ENCODE measurements at places on chromosomes 16 and 17.

GRCh38 chr16:84540194-84540593 is 35.7 kb upstream of the MEAK7 start:
- DNase-seq: no peak

GRCh38 chr16:4693956-4694641 is 737 bp downstream of the NUDT16L1 start:
- DNase-seq: no peak

- no peak for DNase-seq
Measured at GRCh38 chr17:28961391-28961790, 10.1 kb upstream of the PHF12 start.

- DNase-seq: peak; percentile 80
Measured at GRCh38 chr16:65121870-65122723, at the start of gene CDH11. CDH11 (minus strand) TSS chr16:65122063; CDS start chr16:65004869, 117,194 bp downstream.

GRCh38 chr16:30494709-30495108 is 22.2 kb downstream of the ITGAL start:
- no peak for DNase-seq

DNA sequence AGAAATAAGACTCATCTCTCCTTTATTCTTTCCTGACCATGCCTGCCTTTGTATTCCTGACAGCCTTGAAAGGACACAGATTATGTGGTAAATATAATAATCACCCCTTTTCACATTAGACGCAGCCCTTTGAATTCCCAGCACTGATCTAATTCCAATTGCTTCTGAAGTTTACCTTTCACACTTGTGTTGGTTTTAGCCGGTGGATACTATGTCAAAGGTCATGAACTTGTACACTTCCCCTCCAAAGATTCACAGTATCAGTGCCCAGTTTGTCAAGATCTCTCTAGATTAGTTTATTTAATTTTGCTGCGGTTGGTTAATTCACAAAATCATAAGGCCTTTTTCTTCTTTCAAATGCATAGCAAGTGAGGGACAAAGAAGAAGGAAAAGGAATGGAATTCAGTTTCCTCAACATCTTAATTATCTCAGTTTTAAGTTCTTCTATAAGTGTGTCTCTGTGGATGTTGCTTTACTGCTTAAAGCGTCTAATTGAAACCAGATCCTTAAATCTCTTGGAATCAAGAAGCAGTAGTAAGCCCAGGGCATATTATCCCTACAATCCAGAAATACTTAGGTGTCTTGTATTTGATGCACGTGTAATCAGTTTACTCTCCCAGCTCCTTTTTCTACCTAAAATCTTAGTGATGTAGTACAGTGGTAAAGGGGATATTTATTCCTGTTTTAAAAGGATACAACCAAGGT is 174.3 kb upstream of the TBX2 start:
- DNase-seq: no peak

DNA sequence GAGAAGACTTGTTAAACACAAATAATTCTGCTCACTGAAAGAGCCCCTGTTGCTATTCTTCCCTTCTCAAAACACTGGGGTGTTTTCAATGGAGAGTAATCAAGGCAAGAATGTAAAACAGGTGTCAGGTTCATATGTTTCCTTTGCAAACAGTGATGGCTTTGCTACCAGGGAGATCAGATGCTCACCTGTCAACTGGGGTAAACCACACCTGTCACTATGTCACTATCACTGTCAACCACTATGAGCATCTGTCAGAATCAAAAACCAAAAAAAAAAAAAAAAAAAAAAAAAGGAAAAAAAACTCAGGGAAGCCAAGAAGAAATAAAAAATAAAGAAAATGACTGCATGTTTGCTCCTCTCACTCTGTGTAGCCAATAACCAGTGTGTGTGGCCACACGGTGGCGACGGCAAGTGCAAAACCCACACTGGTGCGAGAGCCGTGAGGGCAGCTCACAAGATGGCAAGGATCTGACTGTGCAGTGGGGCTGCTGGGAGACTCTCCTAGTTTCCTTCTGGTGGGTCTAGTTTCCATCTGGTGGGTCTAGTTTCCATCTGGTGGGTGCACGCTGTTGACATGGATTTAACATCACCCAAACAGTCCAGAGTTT is 22.7 kb downstream of the USP22 start:
- no peak for DNase-seq

GRCh38 chr17:68981288-68981687 is 26.1 kb upstream of the ABCA8 start:
- DNase-seq: peak; percentile 42

DNA sequence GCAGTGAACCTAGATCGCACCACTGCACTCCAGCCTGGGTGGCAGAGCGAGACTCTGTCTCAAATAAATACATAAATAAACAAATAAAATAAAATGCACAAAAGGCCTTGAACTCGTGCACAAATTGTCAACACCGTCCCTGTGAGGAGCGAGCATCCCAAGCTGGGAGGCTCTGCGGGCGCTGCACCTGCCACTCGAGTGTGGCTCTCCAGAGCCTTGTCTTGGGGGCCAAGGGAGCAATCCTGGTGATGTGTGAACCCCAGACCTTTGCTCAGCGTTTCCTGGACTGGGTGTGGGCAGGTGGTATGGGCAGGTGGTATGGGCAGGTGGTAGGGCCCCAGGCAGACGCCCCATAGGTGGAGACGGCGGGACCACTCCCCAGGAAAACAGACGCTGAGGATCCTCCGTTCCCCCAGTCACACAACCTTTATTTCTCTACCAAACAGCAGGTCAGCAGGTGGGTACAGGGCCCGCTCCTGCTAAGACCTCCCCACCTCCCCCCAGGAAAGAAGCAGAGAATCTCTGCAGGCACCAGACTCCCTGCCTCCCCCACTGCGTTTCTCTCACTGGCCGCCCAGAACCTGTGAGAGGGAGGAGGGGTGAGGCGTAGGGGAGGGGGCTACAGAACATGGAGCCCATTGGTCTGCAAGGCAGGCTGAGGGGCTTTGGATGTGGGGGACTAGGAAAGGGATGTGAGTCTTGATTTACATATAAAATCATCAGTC is 7.4 kb upstream of the P2RX1 start:
- no peak for DNase-seq

- DNase-seq: no peak
Measured at GRCh38 chr17:29145289-29146073, 34.7 kb downstream of the MYO18A start.

DNA sequence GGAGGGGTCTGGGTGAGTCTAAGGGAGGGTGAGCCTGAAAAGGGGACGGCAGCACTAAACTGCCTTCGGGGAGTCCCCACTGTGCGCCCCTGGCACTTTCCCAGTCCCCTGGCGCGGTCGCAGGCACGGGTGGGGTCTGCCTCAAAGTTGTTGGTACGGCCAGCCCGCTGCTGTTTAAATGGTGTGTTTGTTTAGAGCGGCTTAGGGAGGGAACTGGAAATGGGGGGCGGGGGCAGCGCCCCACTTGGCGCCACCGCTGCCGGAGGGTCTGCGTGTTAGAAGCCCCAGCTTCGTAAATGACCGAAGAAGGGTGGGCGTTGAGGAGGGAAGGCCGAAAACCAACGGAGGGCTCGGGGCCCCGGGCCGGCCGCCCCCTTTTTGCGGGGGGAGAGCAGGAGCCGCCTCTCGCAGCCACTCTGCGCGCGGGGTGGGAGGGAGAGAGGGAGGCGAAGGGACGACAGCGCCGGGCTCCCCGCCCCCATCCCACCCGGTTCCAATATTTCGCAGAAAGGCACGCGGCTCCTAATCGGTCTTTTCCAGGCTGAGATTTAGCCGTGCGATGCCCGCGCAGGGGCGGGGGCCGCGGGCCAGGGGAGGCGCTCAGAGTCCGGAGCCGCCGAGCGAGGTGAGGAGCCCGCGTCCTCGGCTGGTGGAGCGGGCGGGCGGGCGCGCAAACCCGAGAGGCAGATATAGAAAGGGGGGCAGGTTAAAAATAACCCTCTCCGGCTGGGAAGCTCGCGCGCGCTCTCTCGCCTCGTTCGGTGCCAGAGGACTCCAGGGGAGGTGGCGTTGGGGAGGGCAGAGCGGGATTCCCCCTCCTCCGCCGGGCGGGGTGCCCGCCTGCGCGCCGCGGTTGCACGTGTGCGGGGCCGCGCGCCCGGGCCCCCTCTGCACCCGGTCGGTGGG is 54.9 kb downstream of the SREBF1 start:
- no peak for DNase-seq

DNA sequence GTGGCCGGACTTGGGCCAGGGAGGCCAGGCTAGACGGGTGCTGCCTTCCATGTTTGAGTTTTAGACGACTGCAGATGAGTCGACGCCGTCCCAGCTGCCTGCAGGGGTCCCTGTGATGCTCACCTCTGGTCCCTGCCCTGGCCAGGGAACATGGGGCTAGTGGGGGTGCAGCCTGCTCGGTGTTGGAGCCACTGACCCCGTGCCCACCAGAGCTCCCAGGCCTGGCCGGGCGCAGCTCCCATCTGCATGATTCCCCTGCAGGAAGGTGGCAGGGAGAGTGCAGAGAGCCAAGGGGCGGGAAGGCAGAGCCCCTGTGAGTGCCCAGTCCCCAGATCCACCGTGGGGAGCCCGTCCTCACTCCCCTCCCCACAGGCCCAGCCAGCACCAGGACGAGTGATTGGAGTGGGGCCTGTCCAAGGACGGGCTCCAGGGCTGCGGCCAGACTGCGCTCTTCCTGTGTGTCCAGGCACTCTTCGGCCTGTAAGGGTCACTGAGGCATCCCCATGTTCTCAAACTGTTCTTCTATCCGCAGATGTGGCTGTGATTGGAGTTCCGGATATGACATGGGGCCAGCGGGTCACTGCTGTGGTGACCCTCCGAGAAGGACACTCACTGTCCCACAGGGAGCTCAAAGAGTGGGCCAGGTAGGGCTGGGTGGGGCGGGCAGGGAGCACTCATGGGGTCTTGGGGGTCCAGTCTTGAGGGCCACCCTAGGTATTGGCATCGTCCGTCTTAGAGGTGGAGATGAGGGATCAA is 26.0 kb upstream of the CDH15 start:
- DNase-seq: no peak

DNA sequence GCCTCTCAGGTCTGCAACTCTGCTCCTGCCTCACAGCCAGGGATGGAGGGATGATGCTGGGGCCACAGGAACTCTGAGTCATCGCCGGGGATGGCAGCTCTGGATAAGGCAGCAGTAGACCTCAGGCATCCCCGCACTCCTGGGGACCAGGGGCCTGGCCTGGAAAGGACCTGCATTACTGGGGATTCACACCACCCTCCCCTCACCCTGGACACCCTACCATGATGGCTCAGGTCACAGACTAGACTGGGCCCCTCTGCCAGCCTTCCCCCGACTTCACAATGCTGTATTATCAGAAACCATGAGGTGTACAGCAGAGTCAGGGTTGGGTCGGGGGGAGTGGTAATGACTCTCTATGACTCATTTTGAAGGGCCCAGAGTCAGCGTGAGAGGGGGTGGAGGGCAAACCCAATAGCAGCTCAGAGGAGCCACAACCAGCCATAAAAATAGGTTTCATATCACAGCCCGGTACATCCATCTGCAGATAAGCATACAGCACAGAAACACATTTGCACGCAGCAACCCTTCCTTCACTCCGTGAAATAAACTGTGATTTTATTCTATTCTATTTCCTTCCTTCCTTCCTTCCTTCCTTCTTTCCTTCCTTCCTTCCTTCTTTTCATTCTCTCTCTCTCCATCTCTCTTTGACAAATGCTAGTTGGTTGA is 28.8 kb downstream of the DYNLRB2 start:
- DNase-seq: no peak

DNA sequence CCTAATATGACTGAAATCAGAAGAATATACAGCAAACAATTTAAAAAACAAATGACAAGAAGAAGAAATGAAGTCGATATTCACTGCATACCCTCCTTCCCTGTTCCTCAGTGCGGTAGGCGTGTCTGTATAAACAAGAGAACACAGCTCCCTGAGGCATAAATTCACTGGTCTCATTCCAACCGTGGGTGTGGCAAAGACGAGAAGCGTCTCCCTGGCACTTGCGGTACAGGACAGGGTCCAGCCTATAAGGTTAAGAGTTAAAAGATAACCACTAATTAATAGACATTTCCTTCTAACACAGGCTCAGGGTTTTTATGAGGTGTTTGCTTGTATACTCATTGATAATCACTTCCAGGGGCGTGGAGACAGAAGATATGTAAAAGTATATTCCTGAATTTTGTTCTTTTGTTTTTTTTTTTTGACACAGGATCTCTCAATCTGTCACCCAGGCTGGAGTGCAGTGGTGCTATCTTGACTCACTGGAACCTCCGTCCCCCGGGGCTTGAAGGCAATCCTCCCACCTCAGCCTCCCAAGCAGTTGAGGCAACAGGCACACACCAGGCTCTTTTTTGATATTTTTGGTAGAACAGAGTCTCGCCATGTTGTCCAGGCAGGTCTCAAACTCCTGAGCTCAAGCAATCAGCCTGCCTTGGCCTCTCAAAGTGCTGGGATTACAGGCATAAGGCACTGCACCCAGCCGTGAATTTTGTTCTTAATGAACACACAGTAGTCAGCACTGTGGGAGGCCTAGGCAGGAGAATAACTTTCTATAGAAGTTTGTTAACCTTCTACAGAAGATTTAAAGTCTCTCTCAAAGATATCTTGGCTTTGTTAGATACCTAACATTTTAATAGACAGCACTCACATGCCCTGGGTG is 59.1 kb upstream of the CLEC18B start:
- no peak for DNase-seq

GRCh38 chr16:48236286-48236685 is 7.8 kb upstream of the LONP2 start:
- no peak for DNase-seq

- no peak for DNase-seq
Measured at GRCh38 chr17:33875973-33876372, 379.1 kb upstream of the CCL2 start.

- DNase-seq: no peak
Measured at GRCh38 chr17:77127735-77128361, 12.9 kb upstream of the SEC14L1 start.

GRCh38 chr17:73278465-73279453 is 17.1 kb upstream of the CPSF4L start:
- DNase-seq: no peak

- DNase-seq: no peak
Measured at GRCh38 chr17:1726626-1727257, 2.2 kb downstream of the WDR81 start.

GRCh38 chr16:87070657-87071056 is 246.5 kb downstream of the C16orf95 start:
- DNase-seq: no peak

GRCh38 chr17:72139212-72139611 is 18.4 kb downstream of the SOX9 start:
- DNase-seq: no peak

DNA sequence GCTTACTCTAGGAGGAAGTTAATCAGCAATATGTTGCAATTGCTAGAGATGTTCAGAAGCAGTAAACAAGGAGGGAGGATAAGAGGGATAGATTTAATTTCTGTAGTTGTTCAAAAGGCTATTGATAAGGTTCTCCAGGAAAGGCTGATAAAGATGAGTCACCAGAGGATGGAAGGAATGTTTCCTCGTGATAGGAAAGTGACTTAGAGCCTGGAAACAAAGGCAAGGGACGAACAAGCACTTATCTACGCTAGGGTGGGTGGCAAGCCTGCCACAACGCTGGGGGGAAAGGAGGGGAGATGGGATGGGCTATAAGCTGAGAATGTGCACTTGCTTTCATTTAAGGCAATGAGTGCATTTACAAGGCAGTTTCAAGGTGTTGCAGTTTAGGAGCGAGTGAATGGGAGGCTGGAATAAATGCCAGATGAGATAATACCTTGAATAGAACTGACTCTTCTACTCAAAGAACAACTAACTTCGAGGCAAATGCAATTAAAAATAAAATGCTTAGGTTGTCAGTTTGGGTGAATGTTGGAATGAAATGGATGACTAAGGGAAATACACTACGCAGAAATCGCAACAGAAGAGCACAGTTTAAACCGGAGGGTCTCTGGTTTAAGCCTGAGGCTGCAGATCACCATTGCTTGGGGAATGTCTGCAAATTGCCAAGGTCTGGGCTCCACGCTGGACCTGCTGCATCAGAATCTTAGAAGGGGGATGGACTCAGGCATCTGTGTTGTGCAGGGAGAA is 76.0 kb upstream of the RBBP6 start:
- DNase-seq: no peak

All from left renal cortex interstitium (tissue), 4 donors.